Hepatic stellate cell (primary cell): ENCODE measurements at places on chromosomes 5 and 9.

DNA sequence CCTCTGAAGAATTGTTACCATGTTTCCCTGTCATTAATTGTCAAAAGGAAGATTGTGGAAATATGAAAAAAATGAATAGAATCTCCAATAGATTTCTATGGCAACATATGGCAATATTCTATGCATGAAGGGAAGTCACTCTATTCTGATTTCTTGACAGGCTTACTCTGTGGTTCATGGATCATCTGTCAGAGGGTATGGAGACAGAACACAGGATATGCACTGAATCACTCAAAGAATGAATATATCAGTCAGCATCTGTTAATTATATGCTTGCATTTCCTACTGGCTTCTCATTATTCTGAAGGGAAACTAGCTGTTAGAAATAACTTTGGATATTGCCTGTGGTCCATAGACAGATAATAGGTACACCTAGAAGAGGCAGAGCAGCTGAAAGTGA, 918.9 kb downstream of the DTWD2 start:
- DNase-seq = no peak

DNA sequence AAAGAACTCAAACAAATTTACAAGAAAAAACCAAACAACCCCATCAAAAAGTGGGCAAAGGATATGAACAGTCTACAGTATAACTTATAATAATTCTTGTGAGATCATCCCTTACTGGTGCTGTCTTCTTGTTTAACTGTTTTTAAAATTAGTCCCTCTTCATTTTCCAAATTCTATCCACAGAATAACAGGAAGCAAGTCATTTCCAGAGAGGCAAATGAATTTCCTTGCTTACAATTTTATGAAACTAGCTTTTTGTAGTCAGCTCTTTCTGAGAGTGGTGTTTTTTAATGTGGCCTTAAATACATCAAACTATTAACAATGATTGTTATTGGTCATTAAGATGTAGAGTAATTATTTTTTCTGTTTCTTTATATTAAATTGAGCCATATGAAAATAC, 40.6 kb downstream of the FAM174A start:
- DNase-seq = no peak

GRCh38 chr9:97382099-97382718, 29.7 kb upstream of the TDRD7 start:
- no peak for DNase-seq

- no peak for DNase-seq
Observed at GRCh38 chr5:172749881-172750633, 20.9 kb downstream of the DUSP1 start.

- no peak for DNase-seq
Observed at GRCh38 chr9:110207071-110207641, 803 bp downstream of the C9orf152 start.

GRCh38 chr5:162593881-162594280, 526.3 kb downstream of the GABRG2 start:
- no peak for DNase-seq
